HEK293T (cell line): ENCODE measurements at places on chromosomes 11 and 22.

GRCh38 chr11:71936825-71937224 lies 8.0 kb downstream of the RNF121 start:
- DNase-seq, result no peak

- no peak for DNase-seq
Observed at GRCh38 chr11:103050351-103050750, 41.6 kb downstream of the DCUN1D5 start.

DNA sequence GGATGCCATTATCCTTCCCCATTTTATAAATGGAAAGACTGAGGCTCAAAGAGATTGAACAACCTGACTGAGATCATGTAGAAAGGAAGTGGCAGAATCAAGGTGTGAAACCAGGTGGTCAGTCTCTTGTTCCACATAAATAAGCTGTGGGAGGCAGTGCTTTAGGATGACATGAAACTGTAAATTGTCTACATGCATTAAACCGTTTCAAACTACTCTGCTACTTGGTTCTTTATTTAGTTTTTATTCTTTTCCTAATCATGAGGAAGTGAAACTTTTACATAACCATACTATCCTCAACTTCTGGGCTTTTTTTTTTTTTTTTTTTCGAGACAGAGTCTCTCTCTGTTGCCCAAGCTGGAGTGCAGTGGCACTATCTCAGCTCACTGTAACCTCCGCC lies 34.9 kb downstream of the CADM1 start:
- DNase-seq, result no peak

DNA sequence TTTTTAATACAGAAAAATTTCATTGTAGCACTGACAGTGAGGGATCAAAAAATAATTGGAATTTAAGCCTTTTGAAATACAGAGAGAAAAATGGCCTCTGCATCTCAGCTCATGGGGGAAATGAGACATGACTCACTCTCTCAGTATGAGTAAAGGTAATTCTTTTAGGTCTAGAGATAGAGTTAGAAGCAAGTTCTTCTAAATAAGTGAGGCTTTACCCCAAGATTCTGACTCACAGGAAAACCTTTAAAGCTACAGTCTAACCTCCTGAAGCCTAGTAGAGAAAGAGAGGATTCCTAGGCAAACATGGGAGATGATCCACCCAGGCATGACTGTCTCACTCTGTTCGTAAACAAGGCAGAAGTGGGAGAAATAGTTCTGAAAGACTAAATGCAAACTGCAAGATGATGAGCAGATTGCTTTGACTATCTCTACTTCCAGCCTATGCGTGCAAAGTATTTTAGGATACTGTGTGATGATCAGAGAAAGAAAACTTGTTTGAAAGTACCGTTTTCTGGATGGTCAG lies 1003.3 kb upstream of the CCDC90B start:
- DNase-seq, result no peak

GRCh38 chr11:43498561-43498960 lies 139.8 kb downstream of the TTC17 start:
- no peak for DNase-seq

DNA sequence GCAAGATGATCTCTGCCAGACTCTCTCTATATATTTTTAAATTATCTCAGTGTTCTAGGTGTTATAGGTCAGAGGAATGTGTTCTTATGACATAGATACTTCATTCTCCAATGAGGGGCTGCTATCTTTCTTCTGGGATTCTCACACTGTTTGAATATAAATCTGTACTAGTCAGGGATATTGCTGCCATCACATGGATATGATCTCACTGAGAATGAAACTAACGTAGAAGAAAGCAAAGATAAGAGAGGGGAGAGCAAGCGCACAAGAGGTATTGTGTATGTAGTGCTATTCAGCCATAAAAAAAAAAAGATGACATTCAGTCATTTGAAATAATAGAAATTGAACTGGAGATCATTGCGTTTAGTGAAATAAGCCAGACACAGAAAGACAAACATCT lies 42.2 kb upstream of the SLC36A4 start:
- no peak for DNase-seq
